ENCODE measurements at places on chromosomes 16 and 17.

DNA sequence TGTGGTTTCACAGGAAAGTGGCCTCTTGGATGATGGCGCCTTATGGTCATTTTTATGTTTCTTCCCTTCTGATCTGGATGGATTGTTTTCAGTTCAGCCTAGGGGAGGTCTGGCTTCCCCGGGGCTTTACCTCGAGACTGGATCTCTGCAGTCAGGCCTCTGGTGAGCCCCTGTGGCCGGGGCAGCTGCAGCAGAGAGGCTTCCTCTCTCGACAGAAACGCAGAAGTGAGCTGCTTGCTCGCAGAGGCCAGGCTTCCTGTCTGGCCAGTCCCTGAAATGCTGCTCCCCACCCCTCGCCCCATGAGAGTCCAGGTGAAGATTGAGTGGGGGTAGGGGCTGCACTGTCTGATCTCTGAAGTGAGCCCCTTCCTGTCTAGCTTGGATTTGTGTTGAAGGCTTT, 44.0 kb downstream of the PLCG2 start:
- DNase-seq, result no peak

DNA sequence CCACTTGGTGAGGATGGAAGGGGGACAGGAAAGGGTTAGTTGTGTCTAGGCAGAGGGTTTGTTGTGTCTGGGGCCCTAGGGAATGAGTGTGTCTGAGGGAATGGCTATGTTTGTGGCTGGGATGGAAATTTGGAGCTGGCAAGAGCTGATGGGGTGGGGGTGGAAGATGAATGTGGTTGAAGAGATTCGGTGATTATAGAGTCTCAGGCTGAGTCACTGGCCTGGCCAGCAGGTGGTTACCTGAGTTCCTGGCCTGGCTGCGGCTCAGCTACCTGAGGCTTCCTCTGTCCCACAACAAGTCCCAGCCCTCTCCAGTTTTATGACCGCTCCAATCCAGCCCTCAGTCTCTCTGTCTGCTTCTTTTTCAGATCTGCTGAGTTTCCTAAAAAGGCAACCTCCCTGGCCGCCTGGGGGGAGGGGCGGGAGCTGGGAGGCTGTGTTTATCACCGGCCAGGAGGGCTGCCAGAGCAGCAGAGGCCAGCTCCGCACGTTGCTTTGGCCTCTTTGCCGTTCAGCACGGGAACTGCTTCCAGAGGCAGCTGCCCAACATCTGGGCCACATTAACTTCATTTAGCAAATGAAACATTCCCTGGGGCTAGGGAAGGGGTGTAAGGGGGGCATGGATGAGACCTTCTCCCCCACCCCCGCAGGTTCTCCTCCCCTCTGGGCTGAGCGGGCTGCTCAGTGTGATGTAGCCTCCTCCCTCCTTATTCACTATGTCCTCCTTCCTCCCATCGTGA, 21.8 kb downstream of the ITGB3 start:
- peak; percentile 86 for DNase-seq

- DNase-seq, result no peak
Measured at GRCh38 chr16:74019612-74020011, 277.0 kb upstream of the PSMD7 start.

GRCh38 chr17:6374761-6375312, 60.1 kb downstream of the AIPL1 start:
- no peak for DNase-seq

GRCh38 chr17:80395402-80396151, 19.4 kb upstream of the ENDOV start:
- DNase-seq, result no peak

DNA sequence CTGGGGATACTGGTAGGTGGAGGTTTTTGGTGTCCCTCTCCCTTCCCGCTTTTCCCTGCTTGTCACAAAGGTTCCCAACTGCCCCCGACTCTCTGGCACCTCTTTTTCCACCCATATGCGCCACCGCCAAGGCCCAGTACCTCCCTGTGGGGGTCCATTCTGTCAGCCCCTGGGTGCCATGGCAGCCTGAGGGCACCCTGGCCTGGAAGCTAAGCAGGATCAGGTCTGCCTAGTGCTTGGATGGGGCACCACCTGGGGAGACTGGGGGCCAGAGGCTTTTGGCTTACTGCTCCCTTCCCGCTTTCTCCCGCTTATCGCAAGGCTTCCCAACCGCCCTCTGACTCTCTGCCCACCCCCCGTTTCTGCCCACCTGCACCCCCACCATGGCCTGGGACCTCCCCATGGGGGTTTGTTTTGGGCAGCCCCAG, 2286.4 kb downstream of the TP53TG3F start:
- no peak for DNase-seq

DNA sequence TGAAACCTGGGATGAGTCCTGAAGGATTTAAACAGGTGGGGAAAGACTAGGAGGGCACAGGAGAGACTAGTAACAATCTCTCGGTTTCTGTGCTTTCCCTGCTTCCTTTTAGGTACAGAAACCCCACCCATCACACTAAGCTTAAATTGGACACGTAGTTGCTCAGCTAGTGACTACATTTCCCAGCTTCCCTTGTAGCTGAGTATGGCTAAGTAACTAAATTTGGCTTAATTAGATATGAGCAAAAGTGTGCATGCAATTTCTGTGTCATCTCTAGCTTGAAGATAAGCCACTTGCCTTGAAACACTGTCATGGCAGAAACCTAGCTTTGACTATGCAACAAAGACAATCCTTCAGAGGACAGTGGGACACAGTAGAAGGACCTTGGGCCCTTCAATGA, 36.5 kb downstream of the CACNG1 start:
- DNase-seq, result no peak

GRCh38 chr16:25916037-25916436, 224.3 kb downstream of the HS3ST4 start:
- no peak for DNase-seq

DNA sequence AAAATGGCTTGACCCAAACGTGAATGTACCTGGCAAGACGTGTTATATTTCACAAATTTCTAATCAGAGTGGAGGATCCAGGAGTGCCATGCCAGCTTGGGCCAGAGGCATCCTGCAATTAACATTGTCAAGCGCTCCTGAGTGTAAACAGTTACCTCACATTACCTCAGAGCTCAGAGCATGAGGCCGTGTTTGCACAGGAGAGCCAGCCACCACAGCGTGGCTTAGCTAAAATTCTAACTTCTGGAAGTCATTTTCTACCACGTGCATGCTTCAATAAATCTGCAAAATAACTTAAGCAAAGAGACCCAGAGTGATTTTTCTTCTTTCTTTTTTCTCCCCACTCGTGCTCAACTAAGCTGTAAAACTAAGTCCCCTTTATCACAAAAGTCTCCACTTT, 769.0 kb downstream of the KCNJ2 start:
- DNase-seq, result no peak

- no peak for DNase-seq
Measured at GRCh38 chr17:78763561-78763960, 18.5 kb downstream of the CYTH1 start.

DNA sequence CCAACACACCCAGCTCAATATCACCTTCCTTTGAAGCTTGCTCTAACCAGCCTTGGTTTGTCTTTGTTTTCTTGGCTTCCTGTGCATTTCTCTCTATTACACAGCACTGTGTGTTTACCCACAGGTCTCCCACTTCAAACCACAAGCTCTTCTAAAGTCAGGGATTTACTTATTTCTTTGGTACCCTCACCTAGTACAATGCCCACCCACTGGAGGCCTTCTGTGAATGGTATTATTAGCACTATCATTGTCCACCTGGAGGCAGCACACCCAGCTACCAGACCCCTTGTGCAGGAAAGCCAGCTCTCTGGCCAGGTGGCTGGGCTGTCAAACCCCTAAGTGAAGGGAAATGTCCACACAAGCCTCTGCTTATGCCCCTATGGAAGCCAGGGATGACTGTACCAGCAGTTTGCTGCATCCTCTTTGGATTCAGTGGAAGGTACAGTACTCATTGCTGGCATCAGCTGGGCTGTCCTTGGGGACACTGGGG, 9.4 kb upstream of the TOP2A start:
- no peak for DNase-seq

DNA sequence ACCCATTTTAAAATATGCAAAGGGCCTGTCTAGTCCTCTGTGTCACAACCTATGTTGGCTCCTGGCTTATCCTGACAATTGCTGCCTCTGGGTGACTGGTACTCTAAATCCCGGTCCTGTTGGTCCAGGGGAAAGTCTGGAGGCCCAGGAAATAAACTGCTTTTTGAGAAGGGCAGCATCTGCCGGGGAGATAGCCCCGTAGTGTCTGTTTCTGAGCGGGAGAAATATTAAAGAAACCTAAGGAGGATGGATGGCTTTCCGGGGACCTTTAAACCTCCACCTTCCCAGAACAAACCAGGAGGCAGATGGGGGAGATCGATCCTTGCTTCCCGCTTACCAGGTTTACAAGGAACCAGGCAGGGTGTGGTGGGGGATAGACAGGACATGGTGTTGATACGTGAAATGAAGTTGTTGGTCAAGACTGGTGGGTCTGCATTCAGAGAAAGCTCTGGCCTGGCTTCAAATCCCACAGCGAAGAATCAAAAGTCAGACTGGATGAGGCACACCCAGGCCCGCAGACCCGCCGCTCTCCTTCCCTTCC, 3.8 kb downstream of the HOXB2 start:
- DNase-seq, result no peak

Measured in BE2C (cell line).